Globus pallidus (tissue), 1 donor: ENCODE measurements at places on chromosomes 5 and 9.

DNA sequence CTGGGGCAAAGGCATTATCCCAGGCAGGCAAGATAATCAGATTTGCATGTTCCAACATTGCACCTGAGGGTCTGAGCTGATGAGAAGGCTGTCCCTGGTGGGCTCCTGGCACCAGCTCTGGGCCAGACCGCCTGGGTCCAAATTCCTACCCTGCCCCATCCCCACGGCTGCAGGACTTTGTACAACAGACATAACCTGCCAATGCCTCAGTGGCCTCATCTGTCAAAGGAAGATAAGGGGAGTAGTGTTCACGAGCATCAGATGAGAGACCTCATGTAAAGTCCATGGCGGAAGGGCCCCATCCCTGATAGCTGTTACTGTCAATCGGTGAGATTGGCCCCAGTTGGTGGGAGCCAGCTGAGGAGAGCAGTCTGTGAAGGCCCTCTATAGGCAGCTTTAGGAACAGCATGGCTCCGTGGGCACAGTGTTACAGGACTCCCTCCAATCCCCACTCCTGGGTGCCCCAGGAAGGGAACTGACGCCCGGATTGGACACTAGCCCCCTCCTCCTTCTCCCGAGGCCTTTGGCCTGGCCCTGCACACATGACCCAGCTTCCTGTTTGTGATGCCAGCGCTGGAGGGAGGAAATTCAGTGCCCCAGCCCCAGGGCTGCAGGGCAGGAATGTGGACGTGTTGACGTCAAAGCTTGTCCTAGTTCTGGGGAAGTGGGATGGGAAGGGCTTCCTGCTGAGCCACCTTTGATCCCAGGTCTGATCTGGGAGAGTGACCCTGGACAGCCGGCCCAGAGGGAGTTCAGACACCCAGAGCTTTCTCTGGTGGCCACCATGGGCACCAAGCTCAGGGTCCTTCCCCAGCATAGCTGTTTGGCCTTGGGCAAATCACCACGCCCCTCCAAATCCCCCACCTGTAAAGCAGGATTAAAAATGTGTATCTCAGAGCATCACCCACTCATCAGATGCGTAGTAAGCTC, 56.2 kb downstream of the DUSP1 start:
- peak; percentile 61 for DNase-seq

- no peak for DNase-seq
These were observed 392.0 kb downstream of the TMEM161B start for GRCh38 chr5:87876616-87877015.

- no peak for DNase-seq
These were observed 76.3 kb upstream of the BARHL1 start for GRCh38 chr9:132505991-132506655.

DNA sequence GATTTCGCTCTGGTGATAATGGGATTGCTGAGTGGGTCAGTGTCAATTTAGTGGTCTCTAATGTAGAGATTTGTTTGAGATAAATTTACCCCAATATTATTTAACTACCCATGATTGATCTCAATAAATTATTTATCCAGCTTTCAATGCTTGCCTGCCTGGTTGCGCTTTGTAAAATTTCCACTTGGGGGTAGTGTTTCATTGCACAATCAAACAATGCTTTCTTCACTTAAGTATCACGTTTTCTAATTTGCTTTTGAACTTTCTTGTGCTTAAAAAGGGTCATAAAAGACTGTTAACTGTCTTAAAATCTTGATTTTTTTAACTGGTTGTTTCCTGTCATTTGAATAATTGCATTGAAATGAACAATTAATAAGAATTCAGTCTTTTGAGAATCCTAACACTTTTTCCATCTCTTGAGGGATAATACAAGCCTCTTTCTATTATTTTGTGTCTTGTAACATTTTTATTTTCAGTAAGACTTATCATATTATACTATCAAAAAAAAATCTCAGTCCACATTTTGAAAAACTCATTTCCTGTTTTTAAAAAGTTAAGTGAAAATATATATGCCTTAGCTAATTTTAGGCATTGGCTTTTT, 18.7 kb downstream of the HSD17B4 start:
- peak; percentile 65 for DNase-seq

DNA sequence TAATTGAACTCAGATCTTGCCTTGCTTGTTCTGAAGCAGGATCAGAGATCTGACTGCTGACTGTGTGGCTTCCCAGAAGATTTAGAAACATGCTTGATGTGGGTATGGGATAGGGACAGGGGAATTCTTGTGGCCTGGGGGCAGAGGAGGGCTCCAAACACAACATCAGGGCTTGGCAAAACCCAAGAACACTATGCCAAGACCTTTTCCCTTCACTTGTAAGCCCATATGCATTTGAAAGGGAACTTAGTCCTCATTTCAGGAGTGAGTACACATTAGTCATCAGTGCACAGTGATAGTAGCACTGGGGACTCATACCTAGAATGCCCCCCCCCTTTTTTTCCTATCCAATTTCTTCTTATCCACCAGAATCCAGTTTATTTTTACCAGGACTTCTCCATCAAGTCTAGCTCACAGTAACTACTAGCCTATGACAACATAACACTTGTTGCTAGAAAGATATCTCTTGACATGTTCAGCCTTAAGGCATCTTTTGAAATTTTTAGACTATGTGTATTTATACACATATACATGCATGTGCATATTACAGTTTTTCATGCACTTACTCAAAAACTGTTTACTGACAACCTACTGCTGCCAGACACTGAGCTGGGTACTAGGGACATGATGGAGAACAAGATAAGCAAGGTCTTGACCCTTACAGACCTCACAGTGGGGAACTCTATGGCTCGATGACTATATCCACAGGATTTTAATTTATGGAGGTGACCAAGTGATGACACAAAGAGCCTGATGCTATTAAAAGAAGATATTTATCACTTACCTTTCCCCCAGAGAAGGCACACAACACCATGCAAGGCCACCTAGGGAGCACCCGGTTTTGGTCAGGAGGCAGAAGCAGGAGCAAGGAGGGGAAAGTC, 158.3 kb upstream of the MAP3K1 start:
- no peak for DNase-seq

DNA sequence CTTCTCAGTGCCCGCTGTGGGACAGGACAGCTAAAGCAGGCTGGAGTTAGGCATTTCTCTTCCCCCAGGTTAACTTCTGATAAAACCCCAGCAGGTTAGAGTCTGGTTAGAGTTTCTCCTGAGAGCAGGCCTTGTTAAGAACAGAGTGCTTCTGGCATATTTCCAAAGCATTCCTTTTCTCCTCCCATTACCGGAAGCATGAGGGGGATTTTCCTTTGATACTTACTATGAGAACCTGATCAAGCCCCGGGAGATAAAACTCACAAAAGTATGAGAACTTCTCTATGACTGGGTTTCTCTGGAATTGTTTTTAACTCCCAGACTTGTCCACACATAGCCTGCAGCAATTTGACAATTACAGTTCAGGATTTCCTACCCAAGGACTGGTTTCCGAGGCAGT, 77.4 kb upstream of the MAST4 start:
- no peak for DNase-seq

DNA sequence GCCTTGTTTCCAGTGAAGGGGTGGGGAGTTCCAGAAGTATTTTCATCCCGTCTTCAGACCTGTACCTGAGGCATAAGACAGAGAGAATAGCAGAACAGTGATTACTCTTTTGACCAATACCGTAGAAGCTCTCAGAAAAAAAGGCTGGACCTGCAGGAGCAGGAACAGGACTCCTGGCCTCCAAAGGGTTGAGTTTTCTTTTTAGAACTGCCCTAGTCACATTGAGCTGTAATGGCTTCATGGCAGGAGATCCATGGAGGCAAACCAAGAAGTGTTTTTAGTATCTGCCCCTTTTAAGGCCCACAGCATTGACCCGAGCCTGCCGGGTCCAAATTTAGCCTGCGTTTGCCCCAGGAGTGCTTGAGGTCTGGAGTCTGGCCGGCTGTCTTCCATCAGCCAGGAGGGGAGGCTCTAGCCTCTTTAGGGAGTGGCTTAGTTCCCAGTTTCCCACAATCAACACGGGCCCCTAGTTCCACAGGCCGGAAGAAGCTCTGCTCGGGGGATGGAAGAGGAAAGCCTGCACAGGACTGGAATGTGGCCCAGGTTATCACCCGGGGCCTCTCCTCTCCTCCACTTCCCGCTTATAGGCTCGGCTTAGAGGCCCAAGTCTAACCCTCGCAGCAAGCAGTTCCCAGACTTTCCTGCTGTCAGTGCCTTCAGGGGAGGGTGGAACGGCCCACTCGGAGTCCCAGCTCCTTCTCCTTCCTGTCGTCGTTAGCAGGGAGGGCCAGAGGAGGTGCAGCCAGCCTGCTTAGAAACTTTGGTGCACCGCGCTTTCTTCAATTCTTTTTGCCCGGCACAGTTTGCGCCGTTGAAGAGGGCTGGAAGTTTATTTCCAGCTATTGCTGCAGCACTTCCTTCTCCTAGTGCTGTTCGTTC, 80.7 kb downstream of the C9orf152 start:
- no peak for DNase-seq

DNA sequence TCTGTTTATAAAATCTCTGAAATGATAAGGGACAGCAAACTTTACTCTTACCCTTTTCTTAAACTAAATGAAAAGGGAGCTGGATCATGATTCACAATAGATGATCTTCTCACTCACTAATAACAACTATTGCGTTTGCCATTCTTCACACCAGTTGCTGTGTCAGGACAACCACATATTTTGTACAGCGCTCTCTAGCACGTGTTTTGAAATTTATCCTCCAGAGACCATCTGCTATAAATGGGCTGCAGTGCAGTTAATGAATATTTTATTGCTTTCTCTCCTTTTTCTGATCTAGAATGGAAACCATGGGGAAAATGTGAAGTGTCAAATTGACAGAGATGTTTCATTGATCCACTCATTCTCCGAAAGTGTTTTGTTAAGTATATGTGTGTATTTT, 258.4 kb upstream of the CCNH start:
- no peak for DNase-seq

GRCh38 chr9:18274693-18275092, 199.3 kb upstream of the ADAMTSL1 start:
- DNase-seq: peak; percentile 9
